Posterior vena cava (tissue), 2 donors: ENCODE measurements at places on chromosomes 3 and 15. TPM values are rescaled to one million over a fixed set of nuclear protein-coding genes. Genes with fewer than 3 reads are reported as not detected.
A peak's percentile ranks its signal among the peaks of the same experiment; 100 is the strongest.

GRCh38 chr3:14301558-14301957 is 100.8 kb upstream of the SLC6A6 start:
- peak; percentile 84 for DNase-seq

FANCD2 gene
- 3.4 TPM for total RNA-seq

- peak; percentile 59 for DNase-seq
Observed at GRCh38 chr3:138365253-138365555, 16.8 kb downstream of the MRAS start.

GASK1A gene
- 35.0 TPM for total RNA-seq

DNA sequence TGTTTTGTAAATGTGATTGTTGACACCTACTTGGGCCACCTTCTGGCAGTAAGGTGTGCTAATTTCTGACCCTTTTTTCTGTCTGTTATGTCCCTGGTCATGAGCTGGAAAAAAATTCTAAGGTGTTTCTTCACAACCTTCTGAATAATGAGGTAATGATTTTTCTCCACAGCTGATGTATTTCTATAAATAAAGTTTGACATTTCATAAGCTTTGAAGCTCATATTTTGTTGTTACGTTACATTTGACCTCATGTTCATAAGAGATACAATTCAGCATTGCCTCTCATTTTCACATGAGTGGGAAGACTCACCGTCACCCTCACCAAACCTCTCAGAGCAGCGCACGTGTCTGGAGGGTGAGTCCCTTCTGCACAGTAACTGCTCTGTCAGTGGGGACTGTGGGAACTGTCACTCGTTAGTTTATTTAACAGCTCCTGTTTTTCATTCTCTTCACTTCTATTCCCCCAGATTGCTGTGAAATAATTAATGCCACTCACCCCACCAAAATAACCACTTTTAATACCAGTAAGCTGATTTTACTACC is 140.9 kb downstream of the PLCL2 start:
- DNase-seq = no peak

DNA sequence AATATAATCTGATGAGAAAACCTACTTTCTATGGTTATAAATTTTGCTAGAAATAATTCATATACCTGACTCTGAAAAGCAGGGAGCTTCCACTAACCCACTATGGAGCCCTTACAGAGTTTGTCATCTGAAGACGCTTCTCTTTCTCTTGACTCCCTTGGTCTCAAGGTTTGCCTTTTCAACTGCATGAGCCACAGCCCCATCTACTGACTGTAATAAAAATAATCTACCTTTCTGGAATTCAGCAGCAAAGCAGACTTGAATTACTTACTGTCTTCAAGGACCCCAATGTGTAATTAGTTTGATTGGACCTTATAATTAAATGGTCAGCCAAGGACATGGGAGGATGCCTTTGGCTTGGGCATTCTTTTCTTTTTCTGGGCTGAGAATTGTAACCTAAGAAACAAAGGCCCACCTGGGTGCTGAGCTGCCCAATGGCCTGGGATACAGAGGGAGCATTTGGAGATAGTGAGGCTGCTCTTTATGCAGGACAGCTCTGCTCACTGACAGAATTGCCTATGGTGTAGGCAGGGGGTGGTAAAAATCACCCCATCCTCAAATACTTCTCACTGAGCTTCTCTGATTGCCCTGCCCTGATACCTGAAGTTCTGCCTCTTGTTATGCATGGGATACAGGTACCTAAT is 178.6 kb upstream of the TRIM42 start:
- DNase-seq = no peak

- no peak for DNase-seq
Observed at GRCh38 chr3:114508976-114509375, 215.1 kb downstream of the TIGIT start.

NOX5 gene
- total RNA-seq = 0.10 TPM

ITIH4 gene
- total RNA-seq = 28.8 TPM

MKRN3 gene
- total RNA-seq = not detected

DNA sequence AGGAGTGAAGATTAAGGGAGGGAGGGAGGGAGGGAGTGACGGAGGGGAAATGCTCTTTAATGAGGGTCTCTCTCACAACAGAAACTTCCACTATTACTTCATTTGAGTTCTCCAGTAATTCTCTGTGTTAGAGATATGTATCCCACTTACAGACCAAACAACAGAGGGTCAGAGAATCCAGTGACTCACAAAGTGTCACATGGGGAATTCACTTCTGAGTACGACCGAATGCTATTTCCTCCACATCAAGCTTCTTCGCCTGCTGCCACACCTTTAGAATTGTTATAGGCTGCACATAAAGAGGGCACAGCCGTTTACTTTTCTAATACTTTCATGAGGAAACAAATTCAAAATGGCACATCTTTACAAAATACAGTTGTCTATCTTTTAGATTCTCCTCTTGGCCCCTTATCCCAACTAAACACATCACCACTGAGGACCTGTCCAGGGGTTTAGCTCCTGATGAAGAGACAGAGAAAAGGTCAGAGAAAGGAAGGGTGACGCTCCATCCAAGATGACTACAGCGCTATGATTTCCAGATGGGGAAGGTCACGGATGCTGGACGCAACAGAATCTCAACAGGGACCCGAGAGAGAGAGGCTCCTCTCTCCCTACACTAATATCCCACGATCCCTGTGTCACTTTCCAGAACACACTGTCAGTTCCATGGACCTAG is 119.0 kb downstream of the XXYLT1 start:
- no peak for DNase-seq

DNA sequence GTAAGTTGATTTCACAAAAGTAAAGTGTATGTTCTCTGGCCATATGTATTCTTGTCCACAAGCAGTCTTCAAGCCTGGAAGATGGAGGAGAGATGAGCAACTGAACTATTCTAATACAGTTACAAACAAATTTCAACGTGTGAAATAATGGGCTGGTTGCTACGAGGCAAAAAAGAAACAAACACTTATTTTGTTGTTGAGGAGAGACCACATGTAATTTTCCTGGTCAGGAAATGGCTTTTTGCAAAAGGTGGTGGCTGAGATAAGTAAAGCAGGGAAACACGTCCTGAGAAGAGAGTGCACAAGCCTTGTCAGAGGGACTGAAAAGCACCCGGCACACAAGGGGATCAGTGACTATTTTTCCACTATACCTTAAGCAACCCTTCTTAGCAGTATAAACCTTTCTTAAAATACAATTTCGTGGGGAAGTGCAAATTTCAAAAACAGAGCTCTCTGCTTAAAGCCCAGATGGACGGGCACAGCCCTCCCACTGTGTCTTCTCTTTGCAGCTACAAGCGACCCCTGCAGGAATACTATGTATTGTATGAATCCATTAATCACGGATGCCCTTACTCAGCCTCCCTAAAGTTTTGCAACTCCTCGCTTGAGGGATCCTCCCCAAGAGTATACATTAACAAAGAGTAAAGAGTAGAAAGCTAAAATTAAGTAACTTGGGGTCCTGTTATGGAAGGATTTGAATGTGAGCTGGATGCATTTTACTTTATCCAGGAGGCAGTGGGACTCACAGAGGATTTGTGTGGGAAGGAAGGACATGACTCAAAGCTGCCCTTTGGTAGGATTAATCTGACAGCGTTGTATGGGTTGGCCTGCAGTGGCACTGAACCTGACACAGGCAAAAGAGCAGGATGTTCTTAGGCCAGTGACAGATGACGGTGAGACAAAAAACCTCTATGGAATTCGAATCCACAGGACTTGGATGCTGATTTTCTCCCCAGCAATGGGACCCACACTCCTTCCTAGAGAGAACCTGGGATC is 253.7 kb downstream of the IL5RA start:
- no peak for DNase-seq

DNA sequence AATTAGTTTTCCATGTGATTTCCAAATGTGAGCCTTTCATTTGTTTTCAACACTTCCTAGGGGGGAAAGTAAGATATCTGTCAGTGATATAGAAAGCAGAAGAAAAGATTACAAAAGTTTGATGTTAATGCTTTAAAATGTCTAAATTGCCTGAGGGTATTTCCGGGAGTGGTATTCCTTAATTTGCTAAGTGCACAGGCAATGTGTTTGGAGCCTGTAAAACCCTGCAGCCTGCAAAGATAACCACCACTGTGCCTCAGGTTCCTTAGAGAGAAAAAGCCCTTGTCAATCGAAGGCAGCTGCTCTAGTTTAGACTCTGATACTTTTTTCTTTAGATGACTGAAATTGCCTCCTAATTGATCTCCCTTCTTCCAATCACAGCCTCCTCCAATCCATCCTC is 154.9 kb downstream of the SSR3 start:
- DNase-seq = no peak

DNA sequence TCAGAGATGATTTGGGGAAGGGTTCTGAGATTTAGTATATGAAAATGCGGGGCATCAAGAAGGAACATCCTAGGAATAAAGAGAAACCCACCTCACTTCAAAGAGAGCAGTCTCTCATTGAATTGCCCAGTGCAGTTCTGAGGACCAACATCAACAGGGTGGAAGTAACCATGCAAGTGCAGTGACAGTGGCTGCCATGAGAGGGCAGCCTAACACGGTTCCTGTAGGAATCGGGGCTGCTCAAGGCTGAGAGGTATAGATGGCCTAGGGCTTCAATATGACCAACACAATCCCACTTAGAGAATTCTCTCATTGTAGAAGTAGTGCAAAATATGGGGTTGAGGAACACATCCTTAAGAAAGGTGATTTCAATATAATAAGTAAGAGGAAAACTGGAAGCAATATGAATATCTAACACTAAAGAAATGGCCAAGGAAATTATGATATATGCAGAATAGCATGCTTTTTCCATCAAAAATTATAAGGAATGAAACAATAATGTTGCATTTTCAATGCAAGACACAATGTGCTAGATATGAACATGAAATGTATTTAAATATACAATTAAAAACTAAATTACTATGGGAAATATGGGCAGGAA is 51.1 kb upstream of the ARRDC4 start:
- DNase-seq = peak; percentile 88

DNAJA4 gene
- total RNA-seq = 22.3 TPM

DNA sequence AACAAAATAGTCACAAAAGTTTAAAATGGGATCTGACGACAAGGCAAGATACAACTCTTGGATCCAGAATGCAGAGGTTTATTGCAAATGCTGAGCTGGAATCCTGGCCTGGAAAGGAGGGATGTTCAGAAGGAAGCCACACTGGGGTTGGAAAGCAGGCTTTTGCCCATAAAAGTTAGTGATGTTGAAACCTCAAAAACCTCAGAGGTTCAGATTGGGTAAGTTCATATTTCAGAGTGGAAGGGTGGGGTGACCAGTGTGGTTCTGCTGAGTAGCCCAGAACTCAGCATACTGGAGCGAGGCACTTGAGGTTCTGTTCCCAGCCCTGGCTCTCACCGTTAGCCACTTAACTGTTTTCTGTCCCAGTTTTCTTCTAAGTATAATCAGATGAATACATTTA is 114.0 kb upstream of the OSTN start:
- no peak for DNase-seq

GRCh38 chr15:50523851-50524251 is 22.6 kb downstream of the USP50 start:
- DNase-seq = no peak

TM4SF1 gene
- 219 TPM for total RNA-seq

DNA sequence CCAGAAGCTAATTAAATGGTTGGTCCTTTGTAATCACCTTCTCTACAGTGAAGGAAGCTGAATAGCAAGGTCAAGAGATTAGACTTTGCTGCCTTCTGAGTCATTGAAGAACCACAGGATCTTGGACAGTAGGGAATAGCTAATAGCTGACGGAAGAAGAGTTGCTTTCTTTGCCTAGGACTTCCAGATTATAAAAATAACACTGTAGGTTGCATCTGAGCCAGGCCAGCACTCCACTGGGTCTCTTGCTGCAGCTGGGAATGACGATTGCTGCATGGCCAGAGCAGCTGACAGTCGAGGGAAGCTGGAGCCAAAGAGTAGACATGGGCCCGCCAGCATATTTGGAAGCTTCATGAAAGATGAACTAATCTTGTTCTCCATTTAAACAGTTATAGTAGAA is 81.5 kb upstream of the KCNMB2 start:
- DNase-seq = peak; percentile 83

DNA sequence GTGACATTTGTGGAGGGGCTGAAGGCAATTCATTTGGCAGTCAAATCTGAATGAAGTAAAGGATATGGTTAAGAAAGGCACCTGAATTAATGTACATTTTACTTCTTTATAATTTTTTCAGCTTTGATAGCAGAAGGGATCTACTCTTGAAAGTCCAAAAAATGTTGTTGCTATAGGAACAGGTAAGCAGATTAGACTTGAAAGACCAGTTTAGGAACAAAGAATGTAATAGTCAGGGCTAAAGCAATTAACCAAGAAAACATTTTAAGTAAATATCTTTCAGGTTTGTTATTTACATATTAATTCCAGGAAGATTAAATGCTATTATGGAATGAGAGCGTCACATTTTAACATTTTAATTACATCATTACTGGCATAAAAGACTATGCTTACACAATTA is 1.1 kb downstream of the ATP13A4 start:
- no peak for DNase-seq

DNA sequence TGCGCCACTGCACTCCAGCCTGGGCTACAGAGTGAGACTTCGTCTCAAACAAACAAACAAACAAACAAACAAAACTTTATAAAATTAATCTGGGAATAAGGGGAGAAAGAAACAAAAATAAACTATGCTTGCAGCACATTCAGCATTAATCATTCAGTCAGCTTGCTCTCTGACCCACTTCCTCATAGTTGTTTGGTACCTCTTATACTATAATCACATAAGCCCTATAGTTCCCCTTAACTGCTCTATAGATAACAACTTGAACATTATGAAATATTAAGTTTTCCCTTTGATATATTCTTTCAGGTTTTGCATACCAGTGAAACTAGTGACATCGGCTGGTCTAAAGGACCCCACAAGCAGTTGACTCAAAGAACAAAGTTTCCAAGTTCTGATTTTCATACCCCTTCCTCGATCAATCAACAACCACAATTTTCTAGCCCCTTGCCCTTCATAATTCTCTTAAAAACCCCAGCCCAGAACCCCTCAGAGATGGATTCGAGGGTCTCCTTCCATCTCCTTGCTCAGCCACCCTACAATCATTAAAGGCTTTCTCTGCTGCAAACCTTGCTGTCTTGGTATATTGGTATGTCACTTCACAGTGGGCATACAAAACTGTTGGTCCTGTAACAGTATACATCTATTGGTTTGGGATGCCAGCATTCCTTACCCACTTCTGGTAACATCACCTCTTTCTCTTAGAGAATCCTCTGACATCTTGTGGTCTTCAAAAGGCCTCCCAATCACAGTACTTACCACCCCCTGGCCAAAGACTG is 26.4 kb downstream of the BCL2L10 start:
- DNase-seq = no peak
